ENCODE measurements at places on chromosomes 6 and 20.

- DNase-seq: no peak
Measured at GRCh38 chr6:156683821-156684220, 93.4 kb upstream of the ARID1B start.

GRCh38 chr6:90892271-90892670, 305.4 kb upstream of the MAP3K7 start:
- no peak for DNase-seq

DNA sequence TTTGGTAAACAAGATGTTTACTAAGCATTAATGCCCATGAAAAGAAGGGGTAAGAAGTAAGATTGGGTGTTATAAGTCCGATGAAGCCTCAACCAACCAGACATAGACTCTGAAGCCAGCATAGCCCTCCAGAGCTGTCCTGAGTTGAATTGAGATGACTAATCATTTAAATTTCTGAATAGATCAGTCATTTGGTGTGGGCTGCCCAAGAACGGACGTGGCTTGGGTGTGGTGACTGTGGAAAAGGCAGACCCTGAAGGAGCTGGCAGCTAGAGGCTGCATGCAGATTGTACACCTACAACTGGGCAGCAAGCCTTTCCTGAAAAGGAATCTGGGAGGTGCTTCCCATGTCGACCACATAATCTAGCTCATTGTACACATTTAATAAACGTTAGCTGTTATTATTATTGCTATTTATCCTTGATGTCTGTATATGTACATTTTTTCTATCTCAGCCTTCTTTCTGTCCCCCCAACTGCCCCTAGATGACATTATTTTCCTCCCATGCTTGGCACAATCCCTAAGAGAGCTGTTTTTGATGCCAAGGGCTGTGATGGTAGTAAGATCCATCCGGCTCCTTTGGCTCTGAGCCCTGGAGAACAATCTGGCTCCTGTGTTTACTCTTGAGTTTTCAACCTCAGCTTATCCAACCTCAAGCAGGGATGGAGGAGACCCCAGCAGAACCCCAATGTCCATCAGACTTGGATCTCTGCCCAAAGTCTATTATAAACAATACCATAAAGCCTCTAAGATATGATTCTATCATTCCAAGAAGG, 57.6 kb upstream of the JAG1 start:
- no peak for DNase-seq

GRCh38 chr6:108156938-108157233, 8.9 kb upstream of the NR2E1 start:
- peak; percentile 25 for DNase-seq

DNA sequence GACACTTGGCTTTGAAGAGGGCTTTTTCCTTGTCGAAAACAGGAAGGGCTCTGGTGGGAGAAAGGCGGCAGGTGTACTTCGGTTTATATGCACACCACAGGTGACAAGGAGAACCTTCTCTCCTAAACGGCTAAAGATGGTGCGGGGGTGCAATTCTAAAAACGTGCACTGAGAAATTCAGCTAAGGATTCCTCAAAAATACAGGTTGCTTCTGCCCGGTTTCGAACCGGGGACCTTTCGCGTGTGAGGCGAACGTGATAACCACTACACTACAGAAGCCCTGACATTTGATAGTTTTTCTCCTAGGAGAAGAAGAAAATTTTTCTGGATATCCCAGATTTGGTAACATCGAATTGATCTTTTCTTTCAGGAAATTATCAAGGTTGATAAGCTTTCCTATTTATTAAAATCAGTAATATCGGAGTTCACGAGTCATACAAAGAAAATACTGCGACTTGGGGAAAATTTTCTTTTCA, 32.0 kb downstream of the POM121L2 start:
- DNase-seq: peak; percentile 28

GRCh38 chr6:91310178-91310577, 723.3 kb upstream of the MAP3K7 start:
- no peak for DNase-seq

DNA sequence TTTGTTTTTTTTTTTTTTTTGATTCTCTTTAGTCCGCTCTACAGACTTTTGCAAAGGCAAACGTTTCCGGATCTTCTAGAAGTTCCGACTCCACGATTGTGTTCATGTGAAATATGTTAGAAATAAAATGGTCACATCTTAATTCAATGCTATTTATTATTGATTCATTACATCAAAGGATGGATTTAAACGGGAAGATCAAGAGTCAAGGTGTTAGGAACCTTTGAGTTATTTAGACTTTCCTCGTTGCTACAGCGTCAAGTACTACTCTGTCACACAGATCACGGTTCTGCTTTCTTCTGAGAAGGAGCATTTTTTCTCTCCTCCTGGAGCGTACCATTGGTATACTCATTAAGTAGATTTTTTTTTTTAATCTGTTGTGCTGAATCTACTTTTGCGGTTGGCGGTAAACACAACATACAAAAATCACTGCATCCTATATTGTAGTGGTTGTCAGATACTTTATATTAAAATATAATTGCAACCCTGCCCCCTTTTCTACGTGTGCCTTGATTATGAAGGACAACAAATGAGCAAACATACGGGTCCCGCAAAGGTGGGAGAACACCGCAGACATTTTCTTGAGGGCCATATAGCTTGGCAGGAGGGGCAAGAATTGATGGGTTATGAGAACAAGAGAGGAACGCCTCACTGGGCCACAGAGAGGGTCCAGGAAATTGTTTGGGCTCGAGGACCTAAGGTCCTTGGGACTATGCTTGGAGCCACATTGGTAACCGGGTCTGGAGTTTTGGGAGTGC, 17.5 kb downstream of the HMGN4 start:
- DNase-seq: no peak

- DNase-seq: no peak
Measured at GRCh38 chr6:15509335-15509933, 153.4 kb downstream of the DTNBP1 start.

- DNase-seq: no peak
Measured at GRCh38 chr6:131657222-131657621, 20.1 kb downstream of the ENPP3 start.

- DNase-seq: no peak
Measured at GRCh38 chr6:36280467-36280866, 10.6 kb downstream of the PNPLA1 start.

DNA sequence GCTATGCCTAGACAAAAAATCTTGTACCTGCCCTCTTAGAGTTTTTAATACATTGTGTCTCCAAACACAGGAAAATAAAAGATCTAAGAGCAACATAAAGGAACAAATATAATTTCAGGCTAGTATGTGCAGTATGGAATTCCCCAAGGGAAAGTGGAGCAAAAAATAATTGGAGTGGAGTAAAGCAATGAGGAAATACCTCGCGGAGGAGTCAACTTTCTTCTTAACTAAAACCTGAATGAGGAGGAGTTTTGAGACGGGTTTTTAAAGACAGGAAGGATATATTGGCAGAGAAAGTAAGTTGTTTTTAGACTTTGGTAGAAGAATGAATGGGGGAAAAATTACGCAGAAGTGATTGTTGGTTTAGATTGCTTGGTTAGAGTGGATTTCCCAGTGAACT, 14.0 kb downstream of the HIVEP1 start:
- no peak for DNase-seq

DNA sequence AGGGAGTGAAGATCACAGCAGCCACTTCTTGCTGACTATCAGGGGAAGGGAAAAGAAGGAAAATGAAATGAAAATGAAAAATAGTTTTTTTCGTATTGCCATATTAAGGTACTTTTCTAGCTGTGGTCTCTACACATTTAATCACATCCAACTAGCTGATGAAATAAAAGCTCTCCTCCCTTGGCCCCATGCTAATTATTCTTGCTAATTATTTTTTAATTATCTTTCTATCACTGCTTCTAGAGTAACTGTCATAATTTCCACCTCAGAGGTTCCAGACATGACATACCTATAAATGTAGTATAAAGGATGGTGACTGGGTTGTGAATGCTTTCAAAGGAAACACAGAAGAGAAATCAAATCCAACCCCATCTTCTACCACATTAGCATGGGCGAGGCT, 334.1 kb upstream of the MAN1A1 start:
- DNase-seq: no peak

- no peak for DNase-seq
Measured at GRCh38 chr6:69825904-69826303, 29.1 kb upstream of the LMBRD1 start.

GRCh38 chr20:41174373-41174772, 37.0 kb downstream of the PLCG1 start:
- DNase-seq: no peak

- DNase-seq: no peak
Measured at GRCh38 chr6:168332020-168332419, 12.4 kb upstream of the DACT2 start.

DNA sequence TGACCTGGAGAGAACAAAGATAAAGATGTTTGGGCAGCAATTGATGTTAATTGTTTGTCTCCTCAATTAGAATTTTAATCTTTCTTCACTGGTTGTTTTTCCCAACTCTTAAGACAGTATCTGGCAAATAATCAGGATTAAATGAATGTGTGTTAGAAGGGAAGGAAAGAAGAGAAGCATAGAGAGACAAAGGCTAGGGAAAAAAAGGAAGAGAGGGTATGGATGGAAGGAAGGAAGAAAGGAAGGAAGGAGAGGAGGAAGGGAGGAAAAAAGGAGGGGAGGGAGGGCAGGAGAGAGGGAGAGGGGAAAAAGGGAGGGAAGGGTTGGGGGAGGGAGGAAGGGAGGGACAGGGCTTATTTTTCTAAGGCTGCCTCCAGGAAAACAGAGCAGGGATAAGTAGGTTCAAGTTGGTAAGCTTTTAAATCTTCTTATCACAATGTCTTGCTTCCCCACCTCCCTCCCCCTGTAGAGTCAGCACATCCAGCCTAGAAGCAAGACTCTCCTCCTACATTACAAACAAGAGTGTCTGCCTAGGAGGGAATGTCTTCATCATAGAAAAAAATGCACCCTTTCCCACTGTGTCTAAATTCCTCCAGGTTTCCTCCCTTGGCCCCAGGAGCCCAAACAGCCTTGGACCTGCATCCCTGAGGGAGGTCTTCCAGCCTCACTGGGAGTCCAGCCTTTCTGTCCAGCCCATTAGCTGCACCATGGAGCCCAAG, 447.8 kb upstream of the JARID2 start:
- DNase-seq: no peak

DNA sequence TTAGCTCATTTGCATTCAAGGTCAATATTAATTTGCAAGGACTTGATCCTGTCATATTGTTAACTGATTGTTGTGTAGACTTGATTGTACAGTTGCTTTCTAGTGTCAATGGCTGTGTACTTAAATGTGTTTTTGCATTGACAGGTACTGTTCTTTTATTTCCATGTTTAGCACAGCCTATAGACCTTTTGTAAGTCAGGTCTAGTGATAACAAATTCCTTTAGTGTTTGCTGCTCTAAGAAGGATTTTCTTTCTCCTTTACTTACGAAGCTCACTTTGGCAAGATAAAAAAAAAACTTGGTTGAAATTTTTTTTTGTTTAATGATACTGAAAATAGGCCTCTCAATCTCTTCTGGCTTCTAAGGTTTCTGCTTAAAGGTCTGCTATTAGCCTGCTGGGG, 942.3 kb downstream of the QKI start:
- no peak for DNase-seq

DNA sequence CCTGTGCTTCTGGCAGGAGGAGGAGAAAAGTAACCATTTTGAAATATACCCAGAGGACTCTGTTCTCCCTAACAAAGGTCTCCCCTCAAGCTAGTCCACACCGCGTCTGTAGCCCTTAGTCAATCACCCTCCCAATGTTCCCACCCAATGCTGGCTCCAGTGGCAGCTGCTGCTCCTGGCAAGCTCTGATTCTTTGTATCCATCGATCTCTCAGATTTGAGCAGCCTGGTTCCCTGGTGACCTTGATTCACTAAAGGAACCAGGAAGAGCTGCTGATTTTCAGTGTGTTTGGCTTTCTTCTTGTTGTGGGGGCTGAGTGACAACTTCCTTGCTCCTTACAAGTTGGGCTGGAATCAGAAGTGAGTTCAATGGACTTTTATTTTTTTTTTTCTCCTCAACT, 68.5 kb downstream of the FOXC1 start:
- DNase-seq: no peak

DNA sequence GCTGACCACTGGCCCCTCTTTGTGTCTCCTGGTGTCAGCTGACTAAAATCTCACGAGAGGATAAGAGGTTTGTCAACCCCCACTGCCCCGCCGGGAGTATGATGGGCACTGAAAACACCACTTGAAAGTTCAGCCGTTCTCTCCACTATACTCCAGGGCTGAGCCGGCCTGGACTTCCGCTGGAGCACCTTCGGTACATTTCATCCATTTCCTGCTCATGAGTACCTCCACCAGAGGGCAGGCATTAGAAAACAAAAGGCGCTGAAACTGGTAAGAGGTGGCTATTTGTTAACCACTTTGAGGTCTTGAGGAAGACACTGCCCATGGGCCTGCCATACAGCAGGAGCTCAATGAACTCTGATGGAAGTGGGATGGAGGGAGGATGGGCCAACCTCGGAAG, 17.9 kb upstream of the ANKRD60 start:
- no peak for DNase-seq

Data from GM20000 (cell line).